CD8-positive, alpha-beta memory T cell (primary cell): ENCODE measurements at places on chromosomes 1 and 21. TPM values are rescaled to one million over a fixed set of nuclear protein-coding genes. Genes with fewer than 3 reads are reported as not detected.

Gene SPRR2D
- total RNA-seq: not detected

Gene ASAP3
- 0.78 TPM for total RNA-seq

Gene LRRN2
- not detected for total RNA-seq

Gene ADAMTS1
- total RNA-seq: not detected

Gene ACTL8
- not detected for total RNA-seq

Gene UCHL5
- total RNA-seq: 110 TPM

Gene RPTN
- not detected for total RNA-seq

Gene DCAF8
- 97.0 TPM for total RNA-seq

GRCh38 chr1:223654083-223654482 lies 11.4 kb downstream of the CAPN8 start:
- no peak for DNase-seq

DNA sequence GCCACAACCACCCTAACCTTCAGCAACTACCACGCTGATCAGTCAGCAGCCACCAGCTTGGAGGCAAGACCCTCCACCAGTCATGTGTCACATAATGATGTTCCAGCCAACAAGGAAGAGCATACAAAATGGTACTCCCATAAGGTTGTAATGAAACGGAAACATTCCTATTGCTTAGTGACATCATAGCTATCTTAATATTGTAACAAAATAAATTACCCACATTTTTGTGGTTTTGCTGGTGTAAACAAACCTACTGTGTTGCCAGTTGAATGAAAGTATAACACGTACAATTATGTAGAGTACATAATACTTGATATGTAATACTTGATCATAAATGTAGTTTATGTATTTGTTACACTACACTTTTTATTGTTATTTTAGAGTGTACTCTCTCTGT lies 1363.2 kb upstream of the ADGRL4 start:
- no peak for DNase-seq

GRCh38 chr1:116572099-116572498 lies 1.3 kb upstream of the CD58 start:
- DNase-seq: no peak

GRCh38 chr1:162835157-162835899 lies 25.6 kb downstream of the CCDC190 start:
- DNase-seq: no peak

DNA sequence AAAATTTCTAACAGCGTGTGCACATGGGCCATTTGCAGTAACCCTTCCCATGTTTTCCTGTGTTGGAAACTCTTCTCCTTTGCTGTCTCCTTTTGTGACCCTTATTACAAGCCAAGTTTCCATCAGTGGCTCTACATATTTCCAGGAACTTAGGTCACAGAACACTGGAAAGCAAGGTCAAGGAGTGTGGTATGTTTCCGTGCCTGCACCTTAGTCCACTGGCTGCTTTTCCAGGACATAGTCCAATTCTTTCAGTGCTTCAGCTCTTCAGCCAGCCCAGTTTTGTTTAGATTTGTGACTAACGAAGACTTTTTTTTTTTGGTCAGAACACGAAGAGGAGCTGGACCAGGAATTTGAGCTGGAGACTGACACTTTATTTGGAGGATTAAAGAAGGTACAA lies 33.8 kb downstream of the HHAT start:
- DNase-seq: no peak

DNA sequence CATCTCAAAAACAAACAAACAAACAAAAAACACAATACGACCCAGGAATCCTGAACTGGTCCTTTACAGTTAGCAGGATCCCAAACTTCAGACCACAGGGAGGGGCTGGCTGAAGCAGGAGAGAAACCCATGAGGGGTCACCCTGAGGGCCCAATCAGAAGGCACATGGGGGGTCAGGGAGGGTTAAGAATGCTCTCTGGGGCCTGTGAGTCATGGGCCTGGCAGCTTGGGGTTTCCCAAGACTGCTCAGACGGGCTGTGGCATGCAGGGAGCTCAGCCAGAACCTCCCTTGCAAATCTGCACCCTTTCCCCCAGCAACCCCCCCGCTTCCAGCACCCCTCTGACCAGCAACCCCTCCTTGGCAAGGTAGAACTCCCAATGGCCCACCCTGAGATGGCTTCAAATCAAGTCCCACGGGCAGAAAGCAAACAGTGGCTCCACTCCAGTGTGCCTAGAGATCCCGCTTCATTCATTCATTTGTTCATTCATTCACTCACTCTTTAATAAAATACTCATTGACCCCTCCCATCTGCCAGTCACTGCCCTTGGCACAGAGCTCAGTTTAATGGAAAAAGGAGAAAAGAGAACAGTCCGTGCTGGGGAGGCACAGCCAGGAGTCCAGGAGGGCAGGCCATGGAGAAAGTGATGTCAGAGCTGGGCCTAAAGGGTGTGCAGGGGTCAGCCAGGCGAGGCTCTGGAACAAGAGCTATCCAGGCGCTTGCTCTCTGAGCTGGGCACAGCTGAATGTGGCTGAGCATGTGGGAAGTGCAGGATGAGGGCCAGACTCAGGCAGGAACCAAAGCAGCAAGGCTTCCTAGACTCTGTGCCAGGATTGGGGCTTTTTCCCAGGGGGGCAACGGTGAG lies 8.2 kb downstream of the UQCRHL start:
- no peak for DNase-seq

DNA sequence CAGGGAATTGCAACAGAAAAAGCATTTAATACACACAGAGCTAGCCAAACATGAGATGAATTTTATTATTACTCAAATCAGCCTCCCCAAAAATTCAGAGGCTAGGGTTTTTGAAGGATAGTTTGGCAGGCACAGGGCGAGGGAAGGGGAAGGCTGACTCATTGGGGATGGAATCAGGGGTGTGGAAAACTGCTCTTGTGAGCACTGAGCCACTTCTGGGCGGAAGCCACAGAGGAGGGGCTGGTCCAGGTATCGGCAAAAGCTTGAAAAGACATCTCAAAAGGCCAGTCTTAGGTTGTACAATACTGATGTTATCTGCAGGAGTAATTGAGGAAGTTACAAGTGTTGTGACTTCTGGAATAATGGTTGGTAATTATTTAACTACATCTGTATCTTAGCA lies 109.4 kb downstream of the TLR5 start:
- no peak for DNase-seq

GRCh38 chr1:220962031-220962751 lies 82.9 kb downstream of the HLX start:
- no peak for DNase-seq

DNA sequence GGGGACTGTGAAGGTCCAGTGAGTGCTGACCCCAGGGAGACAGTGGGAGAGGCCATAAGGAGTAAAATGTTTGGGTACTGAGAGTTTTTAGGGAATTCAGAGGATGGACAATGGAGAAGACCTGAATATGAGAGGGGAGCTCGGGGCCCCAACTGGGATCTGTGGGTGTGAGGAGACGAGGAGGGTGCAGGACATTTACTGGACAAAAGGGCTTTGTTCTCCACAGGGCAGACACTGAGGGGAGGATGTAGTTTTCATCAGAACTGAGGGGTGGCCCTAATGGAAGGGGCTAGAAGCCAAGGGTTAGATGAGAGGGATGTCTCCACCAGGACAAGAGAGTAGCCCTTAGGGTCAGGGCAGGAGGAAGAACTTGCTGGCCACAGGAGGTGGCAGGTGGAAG lies 30.0 kb downstream of the TMCC2 start:
- no peak for DNase-seq

DNA sequence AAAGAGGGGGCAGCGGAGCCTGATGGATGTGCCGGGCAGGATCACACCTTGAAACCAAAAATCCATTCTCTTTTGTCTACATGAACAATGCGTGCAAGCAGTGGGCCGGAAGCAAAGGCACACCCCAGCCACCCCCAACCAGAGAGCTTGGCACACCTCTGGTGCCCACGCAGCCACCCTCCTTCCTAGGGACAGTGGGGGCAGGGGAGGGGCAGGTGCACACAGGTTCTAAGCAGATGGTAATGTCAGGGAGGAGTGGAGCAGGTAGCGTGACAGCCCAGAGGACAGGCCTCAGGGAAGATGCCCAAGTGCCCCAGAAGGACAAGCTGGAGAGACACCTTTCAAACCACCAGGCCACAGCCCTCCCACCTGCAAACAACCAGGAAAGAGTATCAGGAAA lies 36.5 kb downstream of the SYF2 start:
- no peak for DNase-seq

DNA sequence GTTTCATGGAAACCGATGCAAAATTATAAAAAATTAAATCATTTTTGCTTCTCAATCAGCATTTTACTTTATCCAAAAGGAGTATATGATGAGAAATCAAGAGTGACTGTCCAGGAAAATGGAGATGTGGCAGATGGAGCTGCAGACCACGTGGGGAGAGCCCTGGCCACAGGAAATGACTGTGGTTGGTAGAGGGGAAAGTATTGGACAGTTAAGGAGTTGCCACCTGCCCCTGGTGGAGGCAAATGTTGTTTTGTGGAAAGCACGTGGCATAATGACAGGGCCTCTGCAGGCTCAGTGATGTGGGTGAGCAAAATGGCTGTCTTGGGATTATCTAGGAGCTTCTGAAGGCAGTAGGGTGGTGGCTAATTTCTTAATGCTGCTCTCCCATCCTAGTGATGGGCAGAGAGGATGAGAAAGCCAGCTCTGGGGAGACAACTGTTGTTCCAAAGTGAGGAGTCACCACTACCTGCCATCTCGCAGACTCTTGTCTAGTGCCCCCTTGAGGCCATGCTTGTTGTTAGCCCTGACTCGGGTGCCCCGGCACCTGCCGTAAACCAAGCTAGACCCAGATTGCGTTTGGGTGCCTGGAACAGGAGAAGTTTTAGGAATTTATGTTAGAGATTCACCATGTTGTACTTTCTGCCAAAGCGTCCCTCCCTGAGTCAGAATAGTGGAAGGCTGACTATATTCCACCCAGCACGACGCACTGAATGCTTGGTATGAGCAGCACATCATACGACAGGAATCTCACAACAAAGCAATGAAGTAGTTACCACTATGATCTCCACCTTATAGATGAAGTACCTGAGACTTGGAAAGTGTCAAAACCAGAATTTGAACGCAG lies 144.0 kb downstream of the ROR1 start:
- DNase-seq: no peak

- DNase-seq: no peak
These were observed 356.0 kb downstream of the HHAT start for GRCh38 chr1:210684466-210685294.

DNA sequence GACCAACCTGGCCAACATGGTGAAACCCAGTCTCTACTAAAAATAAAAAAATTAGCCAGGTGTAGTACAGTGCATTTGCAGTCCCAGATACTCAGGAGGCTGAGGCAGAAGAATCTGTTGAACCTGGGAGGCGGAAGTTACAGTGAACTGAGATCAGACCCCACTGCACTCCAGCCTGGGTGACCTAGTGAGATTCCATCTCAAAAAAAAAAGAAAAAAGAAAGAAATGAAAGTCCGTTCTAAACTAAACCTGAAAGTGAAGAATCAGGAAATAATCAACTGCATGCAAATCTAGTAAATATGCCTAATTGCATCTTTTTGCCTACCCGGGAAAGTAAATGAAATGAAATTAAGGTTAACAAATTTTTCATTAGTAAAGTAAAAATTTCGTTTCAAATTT lies 99.6 kb downstream of the ZZZ3 start:
- no peak for DNase-seq

DNA sequence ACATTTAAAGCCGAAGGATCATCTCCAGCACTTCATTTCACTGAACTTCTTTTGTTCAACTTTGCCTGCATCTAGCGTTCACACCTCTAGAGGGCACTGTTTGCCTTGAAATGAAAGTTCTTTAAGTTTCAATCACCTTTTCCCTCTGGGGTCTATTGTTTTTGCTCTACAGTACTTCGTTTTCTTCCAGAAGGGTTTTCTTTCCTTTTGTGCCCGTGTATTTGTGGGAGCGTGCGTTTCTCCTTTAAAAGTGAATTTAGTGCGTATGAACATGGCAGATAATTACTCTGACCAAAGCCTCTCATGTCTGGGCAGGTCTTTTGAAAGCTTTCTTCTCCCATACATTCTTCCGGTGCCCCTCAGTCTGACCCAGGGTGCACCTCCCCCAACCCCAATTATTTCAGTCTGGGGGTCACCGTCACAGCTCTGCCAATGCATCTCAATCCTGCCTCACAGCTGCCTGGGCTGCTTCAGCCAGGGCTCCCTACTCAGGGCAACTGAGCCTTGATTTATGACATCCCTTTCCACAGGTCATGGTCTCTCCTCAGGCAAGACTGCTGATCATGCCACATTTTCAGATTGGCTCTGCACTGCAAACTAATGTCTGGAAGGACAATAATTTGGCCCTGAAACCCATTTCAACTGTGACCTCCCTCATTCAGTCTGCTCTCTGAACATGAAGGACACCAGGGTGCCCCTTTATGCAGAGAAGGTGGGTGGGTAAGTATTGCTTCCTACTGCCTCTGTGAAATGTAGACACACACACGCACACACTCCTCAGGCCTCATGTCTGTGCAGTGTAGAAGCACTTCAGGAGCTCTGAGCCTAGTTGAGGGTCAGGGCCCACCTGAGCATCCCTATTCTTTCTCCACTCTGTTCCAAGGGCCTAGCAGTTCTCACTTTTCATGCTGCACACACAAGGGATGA lies 88.6 kb downstream of the NUF2 start:
- DNase-seq: no peak

GRCh38 chr1:158087320-158087927 lies 93.3 kb upstream of the CD1D start:
- no peak for DNase-seq

GRCh38 chr1:205545991-205546390 lies 41.5 kb downstream of the CDK18 start:
- no peak for DNase-seq

- no peak for DNase-seq
These were observed 59.0 kb upstream of the SLC30A10 start for GRCh38 chr1:219987325-219987724.

DNA sequence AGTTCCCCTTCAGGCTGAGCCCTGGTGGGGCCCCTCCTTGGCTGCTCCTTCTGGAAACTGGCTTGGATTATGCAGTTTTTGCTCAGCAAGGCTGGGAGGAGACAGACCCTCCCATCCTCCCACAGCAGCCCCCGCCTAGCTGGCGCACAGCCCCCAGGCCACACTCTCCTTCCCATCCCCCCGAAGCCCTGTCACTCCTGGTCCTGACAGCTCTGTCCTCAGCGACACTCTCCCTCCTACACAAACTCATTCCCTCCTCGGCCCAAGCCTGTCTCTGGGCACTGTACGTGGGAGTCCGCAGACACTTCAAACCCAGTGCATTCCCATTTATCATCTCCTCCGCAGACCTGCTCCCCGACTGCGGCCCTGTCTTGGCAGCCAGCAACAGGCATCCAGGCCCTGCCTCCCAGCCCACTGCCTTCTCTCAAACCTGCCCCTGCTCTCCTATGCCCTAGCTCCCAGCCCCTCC lies 25.0 kb upstream of the EPHB2 start:
- no peak for DNase-seq

DNA sequence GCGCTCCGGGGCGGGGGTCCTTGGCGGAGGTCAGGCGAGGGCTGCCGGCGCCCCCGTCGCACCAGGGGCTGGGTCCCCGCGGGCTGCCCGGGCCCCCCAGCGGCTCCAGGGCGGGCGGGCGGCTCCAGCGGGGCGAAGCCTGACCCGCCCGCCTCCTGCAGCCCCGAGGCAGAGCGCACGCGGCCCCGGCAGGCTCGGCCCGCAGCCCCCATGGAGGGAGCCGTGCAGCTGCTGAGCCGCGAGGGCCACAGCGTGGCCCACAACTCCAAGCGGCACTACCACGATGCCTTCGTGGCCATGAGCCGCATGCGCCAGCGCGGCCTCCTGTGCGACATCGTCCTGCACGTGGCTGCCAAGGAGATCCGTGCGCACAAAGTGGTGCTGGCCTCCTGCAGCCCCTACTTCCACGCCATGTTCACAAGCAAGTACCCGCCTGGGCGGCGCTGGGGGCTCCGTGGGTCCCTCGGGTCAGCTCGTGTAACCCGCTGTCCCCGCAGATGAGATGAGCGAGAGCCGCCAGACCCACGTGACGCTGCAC lies 817 bp downstream of the KLHL17 start:
- DNase-seq: no peak
